Trophoblast cell (in vitro differentiated cells and primary cell): ENCODE measurements at places on chromosomes 12 and 14.

GRCh38 chr12:12946686-12947355 lies 5.1 kb downstream of the GPRC5D start:
- no peaks in the 10 kb centered on the region for H3K27me3 ChIP-seq
- H3K4me1 ChIP-seq: peaks cover 2% of the 10 kb centered on the region
- no peak overlapping the region for H3K4me3 ChIP-seq
- H3K36me3 ChIP-seq: peaks cover 4% of the 10 kb centered on the region
- DNase-seq: no peak

GRCh38 chr14:33541171-33541570 lies 409.7 kb downstream of the EGLN3 start:
- H3K4me1 ChIP-seq: no peaks in the 10 kb centered on the region
- no peaks in the 10 kb centered on the region for H3K27me3 ChIP-seq
- H3K27ac ChIP-seq: no peak overlapping the region
- DNase-seq: no peak
- no peaks in the 10 kb centered on the region for H3K36me3 ChIP-seq

- DNase-seq: no peak
- H3K27me3 ChIP-seq: no peaks in the 10 kb centered on the region
- H3K27ac ChIP-seq: no peak overlapping the region
- H3K4me3 ChIP-seq: no peak overlapping the region
- H3K36me3 ChIP-seq: no peaks in the 10 kb centered on the region
- H3K4me1 ChIP-seq: no peaks in the 10 kb centered on the region
Measured at GRCh38 chr12:91931111-91931510, 214.5 kb downstream of the BTG1 start.

DNA sequence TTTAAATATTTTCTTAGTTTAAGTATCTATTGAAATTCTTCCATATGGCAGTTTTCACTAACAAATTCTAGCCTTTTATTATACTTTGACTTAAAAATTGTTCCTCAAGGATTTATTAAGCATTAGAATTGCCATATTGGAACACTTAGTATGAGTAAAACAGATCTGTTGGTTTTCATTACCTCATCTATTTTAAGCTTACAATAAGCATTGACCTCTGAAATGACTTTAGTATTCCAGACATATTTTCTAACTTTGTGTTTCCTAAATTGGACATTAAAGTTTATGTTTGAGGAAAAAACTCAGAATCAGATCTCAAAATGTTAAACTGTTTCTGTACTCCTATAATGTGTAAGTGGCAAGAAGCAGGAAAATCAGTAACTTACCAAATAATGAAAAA lies 48.4 kb downstream of the CSRP2 start:
- peaks cover 13% of the 10 kb centered on the region for H3K36me3 ChIP-seq
- H3K4me3 ChIP-seq: no peak overlapping the region
- H3K27ac ChIP-seq: no peak overlapping the region
- H3K4me1 ChIP-seq: no peaks in the 10 kb centered on the region
- no peaks in the 10 kb centered on the region for H3K27me3 ChIP-seq

- H3K27me3 ChIP-seq: no peaks in the 10 kb centered on the region
- peaks cover 8% of the 10 kb centered on the region for H3K4me1 ChIP-seq
- no peak overlapping the region for H3K4me3 ChIP-seq
- no peaks in the 10 kb centered on the region for H3K36me3 ChIP-seq
- H3K27ac ChIP-seq: no peak overlapping the region
- no peak for DNase-seq
Measured at GRCh38 chr12:116346741-116347140, 69.2 kb upstream of the MED13L start.
